ENCODE measurements at places on chromosomes 11 and 22.

GRCh38 chr11:66332371-66333219 is 3.6 kb downstream of the RIN1 start:
- DNase-seq: no peak

DNA sequence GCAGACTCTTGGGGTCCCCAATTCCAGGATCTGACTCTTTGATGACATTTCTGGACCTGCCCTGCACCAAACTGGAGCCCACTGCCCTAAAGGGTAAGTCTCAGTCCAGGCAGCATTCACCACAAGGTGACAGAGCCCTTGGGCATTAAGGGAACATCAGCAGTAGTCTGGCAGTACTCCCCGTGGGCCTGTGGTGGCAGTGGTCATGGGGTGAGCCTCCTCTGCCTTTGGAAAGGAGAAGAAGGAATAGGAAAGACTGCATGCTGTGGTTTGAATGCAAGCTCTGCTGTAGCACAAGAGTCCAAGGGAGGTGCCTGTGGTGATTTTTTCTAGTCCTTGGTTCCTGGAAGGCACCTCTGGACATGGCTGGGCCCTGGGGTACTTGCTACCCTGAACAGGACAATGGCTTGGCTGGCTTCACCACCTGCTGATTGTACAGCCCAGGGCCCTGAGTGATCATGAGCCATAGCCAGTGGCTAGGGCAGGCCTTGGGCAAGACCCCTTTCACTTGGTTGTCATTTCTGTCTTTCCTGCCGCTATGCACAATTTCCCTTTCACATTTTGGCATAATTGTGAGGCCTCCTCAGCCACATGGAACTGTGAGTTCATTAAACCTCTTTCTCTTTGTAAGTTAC is 160.7 kb upstream of the GRIA4 start:
- no peak for DNase-seq

DNA sequence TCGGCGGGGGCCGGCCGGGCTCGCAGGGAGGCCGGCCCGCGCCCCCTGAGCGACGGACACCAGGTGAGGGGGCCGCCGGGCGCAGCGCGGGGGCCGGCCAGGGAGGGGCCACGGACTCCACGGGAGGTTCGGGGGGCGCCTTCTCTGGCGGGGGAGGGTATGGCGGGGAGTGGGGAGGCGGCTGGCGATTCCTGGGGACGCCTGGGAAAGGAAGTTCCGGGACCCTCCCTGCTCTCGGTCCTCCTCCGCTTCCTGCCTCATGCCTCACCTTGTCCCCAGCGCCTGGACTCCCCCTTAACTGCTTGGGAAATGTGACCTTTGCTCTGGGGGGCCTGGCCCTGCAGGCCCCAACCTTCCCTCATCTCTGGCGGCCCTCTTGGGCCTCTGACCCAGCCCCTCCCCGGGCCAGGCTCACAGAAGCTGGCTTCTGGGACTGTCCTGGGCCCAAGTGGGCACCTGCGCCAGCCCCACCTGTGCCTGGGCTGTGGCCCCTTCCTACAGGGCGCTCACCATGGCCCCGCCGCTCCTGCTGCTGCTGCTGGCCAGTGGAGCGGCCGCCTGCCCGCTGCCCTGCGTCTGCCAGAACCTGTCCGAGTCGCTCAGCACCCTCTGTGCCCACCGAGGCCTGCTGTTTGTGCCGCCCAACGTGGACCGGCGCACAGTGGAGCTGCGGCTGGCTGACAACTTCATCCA is 516 bp downstream of the LRFN4 start:
- no peak for DNase-seq

DNA sequence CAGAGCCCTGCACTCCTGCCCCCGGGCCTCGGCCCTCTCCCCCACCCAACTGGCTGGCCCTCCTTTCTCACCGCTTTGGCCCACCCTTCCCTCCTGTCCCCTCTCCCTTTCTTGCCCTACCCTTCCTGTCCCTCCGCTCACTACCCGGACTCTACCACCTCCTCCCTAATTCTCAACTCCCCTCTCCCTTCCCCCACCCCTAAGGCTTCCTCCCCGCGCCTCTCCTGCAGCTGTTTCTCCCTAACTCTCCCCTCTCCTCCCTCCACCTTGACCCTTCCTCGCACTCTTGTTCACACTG is 421 bp downstream of the SLC15A3 start:
- DNase-seq: no peak

- no peak for DNase-seq
Observed at GRCh38 chr22:50123119-50123518, 33.3 kb downstream of the MOV10L1 start.

DNA sequence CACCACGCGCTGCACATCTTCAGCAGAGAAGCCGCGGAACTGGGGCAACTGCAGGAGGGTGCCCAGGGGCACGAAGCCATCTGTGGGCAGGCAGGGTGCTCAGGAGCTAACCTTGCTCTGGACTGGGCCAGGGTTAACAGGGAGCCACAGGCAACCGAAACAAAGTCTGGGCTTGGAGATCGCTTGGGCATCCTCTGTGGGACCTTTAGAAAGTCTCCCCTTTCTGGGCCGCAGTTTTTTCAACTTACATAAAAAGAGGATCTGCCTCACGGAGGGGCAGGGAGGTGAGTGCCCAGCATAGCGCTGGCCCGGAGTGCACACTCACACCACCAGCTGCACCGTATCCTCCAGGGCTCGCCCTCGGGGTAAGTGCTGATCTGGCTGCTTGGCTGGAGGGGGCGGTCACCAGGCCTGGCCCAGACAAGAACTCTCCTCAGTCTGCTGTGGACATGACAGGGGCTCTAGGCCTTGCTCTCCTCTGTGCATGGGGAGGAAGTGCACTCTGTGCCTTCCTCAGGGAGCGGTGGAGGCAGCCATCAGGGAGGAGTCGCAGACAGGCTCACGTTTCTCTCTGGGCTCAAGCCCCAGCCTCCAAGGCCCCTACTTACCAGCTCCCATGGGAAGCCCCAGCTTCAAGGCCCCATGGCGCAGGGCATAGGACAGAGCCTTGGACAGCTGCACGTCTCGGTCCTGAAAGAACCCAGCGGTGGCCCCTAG is 937 bp downstream of the TRPT1 start:
- DNase-seq: no peak

DNA sequence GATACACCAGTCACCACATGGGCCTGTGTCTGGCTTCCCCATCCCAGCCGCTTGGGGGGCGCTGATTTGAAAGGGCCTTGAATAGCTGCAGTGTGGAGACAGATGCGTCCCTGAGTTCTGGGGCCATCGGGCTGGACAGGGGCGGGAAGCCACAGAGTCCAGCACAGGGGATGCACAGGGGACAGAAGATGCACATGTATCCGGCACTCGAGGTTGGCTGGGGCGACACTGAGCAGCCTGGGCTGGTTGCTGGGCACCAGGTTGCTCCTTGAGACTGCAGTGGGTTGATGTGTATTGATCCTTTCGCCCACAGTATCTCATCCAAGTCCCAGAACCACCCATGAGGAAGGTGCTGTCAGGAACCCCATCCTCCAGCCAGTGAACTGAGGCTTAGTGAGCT is 99.3 kb upstream of the SYT13 start:
- DNase-seq: no peak

GRCh38 chr22:37599153-37599552 is 9.5 kb upstream of the GGA1 start:
- no peak for DNase-seq

- DNase-seq: no peak
Observed at GRCh38 chr22:50688448-50688847, 15.8 kb downstream of the SHANK3 start.

DNA sequence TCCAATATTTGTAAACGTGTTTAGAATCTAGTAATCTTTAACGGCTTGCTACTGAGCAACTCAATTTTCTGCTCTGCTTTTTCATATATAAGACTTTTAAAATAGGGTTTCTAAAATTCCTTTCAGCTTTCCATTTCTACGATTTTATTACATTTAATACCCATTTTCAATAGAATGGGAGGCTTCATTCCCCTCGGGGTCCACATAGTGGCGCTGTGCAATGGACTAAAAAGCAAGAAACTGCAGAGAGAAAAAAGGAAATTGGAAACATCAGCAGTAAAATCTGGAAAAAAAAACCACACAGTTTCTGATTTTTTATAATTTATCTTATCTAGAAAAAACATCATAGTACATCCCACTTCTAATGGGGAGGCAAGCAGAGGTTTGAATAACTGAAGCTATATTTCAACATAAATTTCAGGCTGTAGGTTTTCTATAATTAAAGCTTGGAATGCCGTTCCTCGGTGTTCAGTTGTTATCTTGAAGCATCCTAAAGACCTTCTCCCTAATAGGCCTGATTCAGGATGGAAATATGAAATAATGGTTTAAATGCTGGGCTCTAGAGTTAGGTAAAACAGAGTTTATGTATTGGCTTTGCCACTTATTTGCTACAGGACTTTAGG is 18.7 kb upstream of the JHY start:
- DNase-seq: peak; percentile 43

DNA sequence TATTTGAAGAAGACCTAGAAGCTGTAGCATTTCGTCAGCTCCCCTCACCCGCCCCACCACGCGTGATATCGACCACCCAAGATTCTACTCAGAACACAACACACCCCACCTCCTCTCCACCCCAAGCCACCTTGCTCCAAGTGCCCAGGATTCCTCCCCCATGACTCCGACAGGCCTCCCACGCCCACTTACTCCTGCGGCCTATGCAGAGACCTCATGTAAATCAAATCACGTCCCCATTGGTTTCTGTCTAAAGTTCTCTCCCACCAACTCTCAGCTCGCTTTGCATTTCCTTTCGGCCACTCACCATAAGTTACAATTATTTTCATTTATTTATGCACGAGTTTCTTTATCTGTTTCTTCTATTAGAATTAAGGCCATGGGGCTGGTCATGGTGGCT is 11.0 kb downstream of the TMEM151A start:
- no peak for DNase-seq
